H4 (cell line): ENCODE measurements at places on chromosomes 1 and 21. TPM values are rescaled to one million over a fixed set of nuclear protein-coding genes. Genes with fewer than 3 reads are reported as not detected.

Gene CHIA
- total RNA-seq, result not detected in 2 replicates

Gene CYP2J2
- 6.1 and 6.5 TPM in 2 replicates for total RNA-seq

Gene GNG4
- 6.0 and 9.0 TPM in 2 replicates for total RNA-seq

Gene CFHR3
- not detected in 2 replicates for total RNA-seq

Gene KIAA0040
- 2.3 and 5.8 TPM in 2 replicates for total RNA-seq

Gene UBL4B
- not detected in 2 replicates for total RNA-seq

Gene MLLT11
- total RNA-seq, result 49.2 and 65.3 TPM in 2 replicates

Gene CELA3A
- total RNA-seq, result not detected in 2 replicates

Gene ARHGEF16
- 0.58 and 0.97 TPM in 2 replicates for total RNA-seq

Gene SLC16A4
- total RNA-seq, result 85.2 and 91.7 TPM in 2 replicates

Gene CD53
- 0.08 and 0.35 TPM in 2 replicates for total RNA-seq

Gene TP73
- total RNA-seq, result 1.5 and 2.0 TPM in 2 replicates

Gene GPR25
- total RNA-seq, result not detected in 2 replicates

Gene RERE
- total RNA-seq, result 14.0 and 19.1 TPM in 2 replicates

Gene PPOX
- 9.2 and 13.9 TPM in 2 replicates for total RNA-seq

Gene SLAMF9
- 2.2 TPM in 1 of 2 replicates, not detected in the other for total RNA-seq

Gene ZNF593OS
- total RNA-seq, result not detected in 2 replicates

Gene PCAT6
- 0.33 and 0.47 TPM in 2 replicates for total RNA-seq

Gene HCRTR1
- total RNA-seq, result not detected in 2 replicates

Gene BATF3
- total RNA-seq, result 3.8 and 6.5 TPM in 2 replicates

Gene FMO5
- 0.37 and 0.75 TPM in 2 replicates for total RNA-seq

Gene PLPP3
- 5.8 and 7.9 TPM in 2 replicates for total RNA-seq

Gene OR2T35
- total RNA-seq, result not detected in 2 replicates

Gene FAM72C
- total RNA-seq, result 1.1 and 5.2 TPM in 2 replicates

Gene TNN
- total RNA-seq, result 0.18 TPM in 1 of 2 replicates, not detected in the other

Gene LEFTY1
- 0.50 TPM in 1 of 2 replicates, not detected in the other for total RNA-seq

Gene TMEM35B
- 26.0 and 28.7 TPM in 2 replicates for total RNA-seq

Gene CD1E
- total RNA-seq, result not detected in 2 replicates

Gene RXRG
- not detected in 2 replicates for total RNA-seq

Gene LAMB3
- 1.3 and 1.8 TPM in 2 replicates for total RNA-seq

Gene ACTL8
- 0.06 and 0.70 TPM in 2 replicates for total RNA-seq

Gene RAB13
- 29.2 and 36.1 TPM in 2 replicates for total RNA-seq

Gene FMO4
- 4.5 and 5.8 TPM in 2 replicates for total RNA-seq

Gene NPL
- 2.5 and 4.0 TPM in 2 replicates for total RNA-seq

Gene WNT4
- 0.04 TPM in 1 of 2 replicates, not detected in the other for total RNA-seq

Gene APCS
- not detected in 2 replicates for total RNA-seq

Gene DISP1
- 2.7 and 3.8 TPM in 2 replicates for total RNA-seq

Gene KRTAP19-8
- not detected in 2 replicates for total RNA-seq

Gene ANKRD35
- total RNA-seq, result not detected in 2 replicates

Gene HES2
- total RNA-seq, result not detected in 2 replicates

Gene GBP7
- not detected in 2 replicates for total RNA-seq

Gene SAMSN1
- total RNA-seq, result 0.08 and 0.58 TPM in 2 replicates

Gene CCDC27
- not detected in 2 replicates for total RNA-seq

Gene RPE65
- total RNA-seq, result 0.43 and 1.1 TPM in 2 replicates

Gene SPATA46
- not detected in 2 replicates for total RNA-seq

Gene SPRR2B
- total RNA-seq, result not detected in 2 replicates

Gene SLC6A9
- total RNA-seq, result 9.6 and 10.0 TPM in 2 replicates
